ENCODE measurements at places on chromosomes 3 and 15.
A peak's percentile ranks its signal among the peaks of the same experiment; 100 is the strongest.

DNA sequence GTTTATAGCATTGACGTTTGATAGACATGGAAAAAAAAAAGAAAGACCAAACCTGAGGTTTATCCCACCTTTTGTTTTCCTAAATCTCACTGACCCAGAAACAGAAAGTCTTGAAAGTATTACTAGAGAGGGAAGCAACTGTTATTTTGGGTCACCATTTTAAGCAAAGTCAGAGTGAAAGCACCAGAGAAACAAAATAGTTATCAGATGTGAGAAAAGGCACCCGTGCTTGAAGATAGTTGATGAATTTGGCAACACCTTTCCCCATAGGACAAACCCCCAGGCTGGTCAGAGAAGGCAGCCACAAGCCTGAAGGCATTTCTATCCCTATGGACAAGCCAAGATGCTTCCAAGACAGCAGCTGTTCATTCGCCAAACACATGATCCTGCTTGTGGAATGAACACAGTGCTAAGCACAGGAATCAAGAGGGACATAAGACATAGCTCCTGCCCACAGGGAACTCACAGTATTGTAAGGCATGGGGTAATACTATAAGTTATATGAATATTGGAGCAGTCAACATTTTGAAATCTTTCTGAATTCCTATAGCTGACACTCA is 170.9 kb downstream of the ERC2 start:
- no peak for DNase-seq

GRCh38 chr3:108554913-108555571 is 34.2 kb downstream of the CIP2A start:
- DNase-seq: no peak

GRCh38 chr3:106862067-106862466 is 515.2 kb upstream of the CCDC54 start:
- DNase-seq: no peak

DNA sequence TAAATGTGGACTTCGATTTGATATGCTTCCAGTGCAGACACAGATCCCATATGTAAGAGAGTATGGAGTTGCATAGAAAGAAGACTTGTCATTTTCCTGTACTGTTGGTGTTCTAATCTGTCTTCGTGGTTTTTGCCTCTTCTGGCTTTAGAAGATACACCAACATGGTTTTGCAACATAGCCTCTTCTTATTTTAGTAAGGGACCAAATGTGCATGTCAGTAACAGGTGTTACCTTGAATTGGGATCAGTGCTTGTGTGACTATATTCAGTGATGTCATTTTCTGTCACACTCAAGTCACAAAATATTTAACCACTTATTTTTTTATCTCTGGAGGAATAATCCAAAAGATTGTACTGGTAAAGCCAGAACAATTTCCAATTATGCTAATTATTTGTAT is 140.4 kb downstream of the SNRPN start:
- peak; percentile 28 for DNase-seq

- DNase-seq: no peak
These were observed 11.1 kb downstream of the ZBTB38 start for GRCh38 chr3:141379250-141379966.

Measured in hematopoietic multipotent progenitor cell treated with erythropoietin and hydrocortisone succinate and interleukin-3 and kit ligand, for 4 days (in vitro differentiated cells).